CD4-positive, alpha-beta T cell treated with Interleukin-15 for 4 hours (primary cell): ENCODE measurements at places on chromosomes 2 and 18.
A peak's percentile ranks its signal among the peaks of the same experiment; 100 is the strongest.

DNA sequence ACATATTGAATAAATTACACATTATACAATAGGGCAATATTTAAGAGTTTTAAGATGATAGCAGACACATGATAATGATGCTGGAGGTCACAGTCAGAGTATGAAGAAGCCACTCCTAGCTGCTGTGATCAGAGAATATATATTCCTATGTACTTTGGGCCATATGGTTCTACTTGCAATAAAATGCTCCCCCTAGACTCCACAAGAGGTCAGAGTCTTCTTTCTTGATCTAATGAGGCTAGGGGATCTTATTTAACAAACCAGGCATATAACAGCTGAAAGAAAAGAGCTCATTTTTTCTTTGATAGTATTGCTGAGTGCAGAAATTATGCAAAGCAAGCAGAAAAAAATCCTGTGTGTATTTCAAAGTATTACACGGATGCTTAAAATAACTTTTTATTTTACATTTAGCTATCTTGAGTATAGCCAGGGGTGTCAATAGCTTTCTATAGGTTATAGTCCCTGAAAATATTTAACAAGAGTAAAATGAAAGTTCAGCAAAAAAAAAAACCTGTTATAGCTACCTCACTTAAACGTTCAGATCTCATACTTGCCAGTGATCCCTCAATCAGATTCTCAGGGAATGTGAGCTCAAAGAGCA lies 748.7 kb upstream of the CHAC2 start:
- DNase-seq: no peak

- no peak for DNase-seq
Observed at GRCh38 chr2:158903711-158904405, 64.6 kb upstream of the TANC1 start.

DNA sequence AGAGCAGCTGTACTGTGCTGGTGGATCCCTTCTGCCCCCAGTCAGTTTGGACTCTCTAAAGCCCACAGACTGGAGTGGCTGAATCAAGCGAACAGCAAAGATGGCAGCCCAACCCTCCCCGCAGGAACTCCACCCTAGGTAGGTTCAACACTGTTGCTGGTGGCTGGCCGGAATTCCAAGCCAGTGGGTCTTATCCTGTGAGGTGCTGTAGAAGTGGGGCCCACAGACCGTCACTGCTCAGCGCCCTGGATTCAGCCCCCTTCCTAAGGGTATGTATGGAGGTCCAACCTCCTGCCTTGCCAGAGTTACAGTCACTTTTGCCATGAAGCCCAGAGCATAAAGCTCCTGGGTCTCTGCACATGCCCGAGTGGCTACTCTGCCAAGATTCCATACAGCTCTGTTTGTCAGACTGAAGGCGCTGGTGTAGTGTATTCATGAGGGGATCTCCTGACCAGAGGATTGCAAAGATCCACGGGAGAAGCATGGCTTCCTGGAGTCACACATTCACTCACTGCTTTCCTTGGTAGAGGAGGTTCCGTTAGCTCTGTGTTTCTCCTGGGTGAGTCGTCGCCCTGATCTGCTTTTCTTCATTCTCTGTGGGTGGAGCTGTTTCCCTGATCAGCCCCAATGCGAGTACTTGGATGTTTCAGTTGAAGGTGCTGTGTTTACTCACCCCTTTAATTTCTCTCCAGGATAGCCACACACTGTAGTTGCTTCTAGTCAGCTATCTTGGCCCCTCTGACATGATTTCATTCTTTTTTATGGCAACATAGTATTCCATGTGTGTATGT lies 293.6 kb upstream of the THUMPD2 start:
- DNase-seq: no peak

DNA sequence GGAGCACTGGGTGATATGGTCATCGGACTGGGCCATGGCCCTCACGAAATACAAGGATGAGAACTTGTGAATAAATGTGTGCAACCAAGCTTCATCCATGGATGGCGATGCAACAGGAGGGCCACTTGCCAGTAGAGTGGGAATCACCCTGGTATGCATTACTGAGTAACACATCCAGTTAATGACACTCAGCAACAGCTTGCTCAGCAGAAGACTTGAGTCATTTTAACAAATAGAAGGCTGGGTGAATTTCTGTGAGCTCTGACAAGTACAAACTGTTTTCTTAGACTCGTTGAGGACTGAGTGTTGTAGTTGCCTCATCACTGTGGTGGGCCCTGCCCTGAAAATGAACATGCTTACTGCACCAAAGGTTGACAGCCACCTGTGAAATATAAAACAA lies 221.6 kb downstream of the NCKAP5 start:
- no peak for DNase-seq

DNA sequence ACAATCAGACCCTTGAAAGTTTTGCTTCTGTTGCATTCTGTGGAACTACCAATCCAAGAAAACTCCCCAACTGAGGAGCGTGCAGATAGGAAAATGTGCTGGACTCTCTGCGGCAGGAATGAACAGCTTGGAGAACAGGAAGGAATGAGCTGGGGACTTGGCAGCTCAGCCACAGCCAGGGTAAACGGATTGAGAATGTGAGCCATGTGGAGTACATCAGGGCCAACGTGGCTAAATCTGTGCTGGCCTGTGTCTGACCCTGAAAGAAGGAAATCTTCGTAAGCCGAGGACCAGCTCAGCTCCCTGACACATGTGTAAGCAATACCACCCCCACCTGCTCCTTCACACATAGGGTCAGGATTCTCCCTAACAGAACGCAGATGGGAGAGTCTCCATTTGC lies 1023.7 kb downstream of the BCL11A start:
- no peak for DNase-seq

DNA sequence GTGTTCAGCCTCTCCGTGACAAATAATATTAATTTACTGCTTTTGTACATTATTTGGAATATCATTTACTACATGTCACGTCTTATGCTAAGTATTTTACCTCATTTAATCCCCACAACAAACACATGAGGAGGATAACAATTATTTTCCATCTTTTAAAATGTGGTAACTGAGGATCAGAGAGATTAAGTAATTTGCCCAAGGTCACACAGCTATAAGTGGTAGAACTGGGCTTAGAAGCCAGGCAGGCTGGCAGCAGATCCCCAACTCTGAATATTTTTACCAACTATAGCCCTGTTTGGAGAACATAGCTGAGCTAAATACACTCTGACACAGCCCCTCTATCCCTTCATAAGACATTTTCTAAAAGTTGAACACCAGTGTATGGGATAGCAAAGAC lies 24.1 kb downstream of the AP1S3 start:
- DNase-seq: no peak

DNA sequence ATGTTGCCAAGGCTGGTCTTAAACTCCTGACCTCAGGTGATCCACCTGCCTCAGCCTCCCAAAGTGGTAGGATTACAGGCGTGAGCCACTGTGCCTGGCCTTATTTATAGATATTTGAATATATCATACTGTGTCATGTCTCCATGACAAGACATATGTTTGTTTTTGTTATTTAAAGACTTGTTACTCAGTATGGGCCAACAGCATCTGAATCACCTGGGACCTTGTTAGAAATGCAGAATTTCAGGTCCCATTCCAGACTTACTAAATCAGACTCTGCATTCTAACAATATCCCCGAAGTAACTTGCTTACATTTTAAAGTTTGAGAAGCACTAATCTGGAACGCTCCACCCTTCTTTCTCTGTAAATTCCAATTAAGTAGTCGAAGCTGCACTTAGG lies 33.2 kb downstream of the RPE start:
- DNase-seq: no peak

GRCh38 chr2:202079310-202079709 lies 6.3 kb downstream of the KIAA2012 start:
- no peak for DNase-seq

DNA sequence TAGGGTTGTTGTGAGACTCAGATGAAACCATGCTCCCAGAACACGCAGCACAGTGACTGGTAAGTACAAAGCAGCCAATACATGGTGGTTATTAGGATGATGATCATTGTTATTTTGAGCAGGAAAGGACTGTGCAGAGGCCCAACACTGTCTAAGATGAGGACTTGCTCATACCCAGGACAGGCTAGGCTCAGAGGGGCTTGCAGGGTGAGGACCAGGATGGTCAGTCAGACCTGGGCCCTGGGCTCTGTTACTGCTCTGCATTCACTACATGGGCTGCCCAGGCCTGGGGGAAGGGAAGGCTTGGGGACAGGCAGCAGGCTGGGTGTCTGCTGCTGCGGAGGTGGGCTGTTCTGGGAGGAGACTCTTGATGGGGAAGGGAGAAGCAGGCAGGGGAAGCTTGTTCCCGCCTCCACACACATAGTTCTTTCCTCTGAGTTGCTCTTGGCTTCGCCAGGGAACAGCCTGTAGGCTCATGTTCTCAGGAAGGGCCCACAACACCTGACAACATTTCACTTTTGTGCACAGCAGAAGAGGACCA lies 17.5 kb downstream of the CAPN13 start:
- DNase-seq: no peak

- no peak for DNase-seq
Observed at GRCh38 chr2:18925296-18925695, 335.9 kb upstream of the NT5C1B start.

GRCh38 chr2:156719036-156719435 lies 282.9 kb downstream of the GPD2 start:
- DNase-seq: no peak

GRCh38 chr2:208531361-208531760 lies 124.8 kb downstream of the PTH2R start:
- DNase-seq: no peak

DNA sequence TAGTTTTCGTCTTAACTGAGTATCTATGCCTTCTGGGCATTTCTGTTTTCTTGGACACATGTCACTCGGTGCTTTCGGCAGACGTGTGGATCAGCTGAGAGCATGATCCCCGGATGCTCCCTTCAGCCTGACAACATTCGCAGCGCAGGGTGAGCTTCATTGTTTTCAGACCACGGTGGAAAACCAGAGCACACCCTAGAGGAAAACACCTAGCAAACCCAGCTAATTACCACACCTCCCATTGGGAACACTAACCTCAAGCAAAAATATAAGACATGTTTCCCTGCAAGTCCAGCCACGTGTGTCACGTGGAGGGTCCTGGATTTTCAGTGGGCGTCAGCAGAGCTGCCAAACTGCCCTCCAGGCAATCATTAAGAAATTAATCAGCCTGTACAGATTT lies 31.0 kb downstream of the ANKRD29 start:
- no peak for DNase-seq

DNA sequence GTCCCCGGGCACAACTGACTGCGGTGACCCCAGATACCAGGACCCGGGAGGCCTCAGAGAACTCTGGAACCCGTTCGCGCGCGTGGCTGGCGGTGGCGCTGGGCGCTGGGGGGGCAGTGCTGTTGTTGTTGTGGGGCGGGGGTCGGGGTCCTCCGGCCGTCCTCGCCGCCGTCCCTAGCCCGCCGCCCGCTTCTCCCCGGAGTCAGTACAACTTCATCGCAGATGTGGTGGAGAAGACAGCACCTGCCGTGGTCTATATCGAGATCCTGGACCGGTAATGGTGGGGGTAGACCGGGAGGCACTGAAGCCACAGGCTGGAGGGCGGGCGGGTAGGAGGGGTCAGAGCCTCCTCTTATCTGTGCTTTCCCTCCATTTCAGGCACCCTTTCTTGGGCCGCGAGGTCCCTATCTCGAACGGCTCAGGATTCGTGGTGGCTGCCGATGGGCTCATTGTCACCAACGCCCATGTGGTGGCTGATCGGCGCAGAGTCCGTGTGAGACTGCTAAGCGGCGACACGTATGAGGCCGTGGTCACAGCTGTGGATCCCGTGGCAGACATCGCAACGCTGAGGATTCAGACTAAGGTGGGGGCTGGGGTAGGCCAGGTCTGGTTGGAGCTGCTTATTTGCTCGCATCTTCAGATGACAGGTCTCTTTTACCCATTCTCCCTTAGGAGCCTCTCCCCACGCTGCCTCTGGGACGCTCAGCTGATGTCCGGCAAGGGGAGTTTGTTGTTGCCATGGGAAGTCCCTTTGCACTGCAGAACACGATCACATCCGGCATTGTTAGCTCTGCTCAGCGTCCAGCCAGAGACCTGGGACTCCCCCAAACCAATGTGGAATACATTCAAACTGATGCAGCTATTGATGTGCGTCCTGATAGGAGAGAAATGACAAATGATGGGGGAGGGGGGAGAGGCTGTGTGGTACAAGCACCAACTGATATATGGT lies 780 bp downstream of the HTRA2 start:
- peak; percentile 43 for DNase-seq
